ENCODE measurements at places on chromosomes 13 and 19.

- DNase-seq: no peak
Measured at GRCh38 chr13:31629085-31629780, 110.1 kb upstream of the RXFP2 start.

DNA sequence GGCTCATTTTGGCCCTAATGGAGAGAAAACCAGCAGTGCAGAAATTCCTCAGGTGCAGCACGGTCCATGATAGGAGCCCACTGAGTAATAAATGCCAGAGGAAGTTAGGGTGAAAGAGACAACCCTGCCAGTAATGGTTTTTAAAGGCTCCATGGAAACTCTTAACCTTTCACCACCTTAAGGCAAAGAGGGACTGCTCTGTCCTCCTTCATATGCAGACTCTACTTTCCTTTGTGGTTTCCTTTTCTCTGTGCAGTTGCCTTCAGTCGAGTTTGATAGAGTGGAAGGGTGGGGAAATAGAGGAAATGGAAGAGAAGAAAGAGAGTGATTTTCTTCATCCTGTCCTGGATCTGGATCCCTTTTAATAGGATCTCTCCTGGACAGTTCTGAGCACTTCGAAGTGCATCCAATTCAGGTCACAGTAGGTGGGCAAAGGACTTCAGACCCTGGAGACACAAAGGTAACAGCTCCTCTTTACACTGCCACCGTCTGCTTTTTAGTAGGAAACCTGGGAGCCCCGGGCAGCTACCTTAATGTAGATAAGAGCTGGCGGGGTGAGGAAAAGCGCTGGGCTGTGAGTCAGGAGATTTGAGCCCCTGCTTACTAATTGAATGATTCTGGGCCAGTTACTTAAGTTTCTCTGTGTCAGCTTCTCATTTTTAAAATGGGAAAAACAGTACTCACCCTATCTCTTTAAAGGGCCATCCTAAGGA is 294.8 kb downstream of the KCNRG start:
- no peak for DNase-seq

- DNase-seq: no peak
Measured at GRCh38 chr13:20984879-20985278, 76.5 kb downstream of the LATS2 start.

- no peak for DNase-seq
Measured at GRCh38 chr19:50365434-50366306, at the start of gene NAPSA. TSS of gene NAPSA (minus strand) at chr19:50365639. CDS start at chr19:50365621, 18 bp downstream.

DNA sequence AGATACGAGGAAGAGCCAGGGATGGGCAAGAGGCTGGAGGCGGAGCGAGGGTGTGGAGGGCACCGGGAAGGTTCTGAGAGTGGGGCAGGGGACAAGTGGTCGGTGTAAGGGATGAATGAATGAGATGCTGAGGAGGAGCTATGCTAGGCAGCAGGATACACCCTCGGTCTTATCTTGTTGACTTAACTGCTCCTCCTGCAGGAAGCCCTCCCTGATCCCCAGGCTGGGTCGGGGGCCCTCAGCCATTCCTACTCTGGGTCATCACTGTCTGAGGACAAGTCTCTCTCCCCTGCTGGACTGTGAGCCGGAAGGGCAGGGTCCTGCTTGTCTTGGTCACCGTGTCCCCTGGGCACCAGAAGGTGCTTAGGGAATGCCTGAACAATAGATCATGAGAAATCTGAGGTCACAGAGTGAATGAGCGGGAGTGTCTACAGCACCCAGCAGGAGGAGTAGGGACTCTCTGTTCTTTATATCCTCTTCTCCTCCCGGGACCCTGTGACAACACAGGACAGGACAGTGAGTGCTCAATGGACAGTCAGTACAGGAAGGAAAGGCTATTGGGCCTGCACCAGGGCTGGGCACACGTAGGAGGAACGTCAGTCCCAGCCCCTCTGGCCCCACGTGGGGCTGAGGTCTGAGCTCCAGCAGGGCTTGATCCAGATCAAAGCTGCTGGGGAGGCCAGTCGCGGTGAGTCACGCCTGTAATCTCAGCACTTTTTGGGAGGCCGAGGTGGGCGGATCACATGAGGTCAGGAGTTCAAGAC is 6.5 kb downstream of the NKPD1 start:
- no peak for DNase-seq

DNA sequence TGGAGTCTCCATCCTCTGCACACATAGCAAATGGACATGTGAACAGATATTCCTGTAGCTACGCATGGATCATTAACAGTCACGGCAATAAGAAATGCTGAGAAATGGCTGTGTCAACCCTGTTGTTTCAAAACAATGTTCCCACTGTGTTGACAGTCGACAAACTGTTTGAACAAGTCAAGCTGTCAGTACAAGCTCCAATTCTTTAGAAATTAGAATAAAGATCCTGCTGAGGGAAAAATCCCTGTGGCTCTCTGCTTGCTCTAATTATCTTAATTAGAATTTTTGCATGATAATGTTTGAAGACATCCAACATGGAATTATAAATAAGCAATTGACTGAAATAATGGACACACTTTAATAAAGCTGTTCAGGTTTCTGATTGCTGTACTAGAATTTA is 37.9 kb upstream of the CPB2 start:
- DNase-seq: no peak

GRCh38 chr13:81442904-81443303 is 1102.0 kb upstream of the SPRY2 start:
- no peak for DNase-seq

- no peak for DNase-seq
Measured at GRCh38 chr19:40791349-40791748, 7.6 kb upstream of the EGLN2 start.

GRCh38 chr13:108475181-108475580 is 154.2 kb upstream of the MYO16 start:
- DNase-seq: no peak

GRCh38 chr19:33401683-33402420 is 28.3 kb downstream of the CEBPG start:
- no peak for DNase-seq

DNA sequence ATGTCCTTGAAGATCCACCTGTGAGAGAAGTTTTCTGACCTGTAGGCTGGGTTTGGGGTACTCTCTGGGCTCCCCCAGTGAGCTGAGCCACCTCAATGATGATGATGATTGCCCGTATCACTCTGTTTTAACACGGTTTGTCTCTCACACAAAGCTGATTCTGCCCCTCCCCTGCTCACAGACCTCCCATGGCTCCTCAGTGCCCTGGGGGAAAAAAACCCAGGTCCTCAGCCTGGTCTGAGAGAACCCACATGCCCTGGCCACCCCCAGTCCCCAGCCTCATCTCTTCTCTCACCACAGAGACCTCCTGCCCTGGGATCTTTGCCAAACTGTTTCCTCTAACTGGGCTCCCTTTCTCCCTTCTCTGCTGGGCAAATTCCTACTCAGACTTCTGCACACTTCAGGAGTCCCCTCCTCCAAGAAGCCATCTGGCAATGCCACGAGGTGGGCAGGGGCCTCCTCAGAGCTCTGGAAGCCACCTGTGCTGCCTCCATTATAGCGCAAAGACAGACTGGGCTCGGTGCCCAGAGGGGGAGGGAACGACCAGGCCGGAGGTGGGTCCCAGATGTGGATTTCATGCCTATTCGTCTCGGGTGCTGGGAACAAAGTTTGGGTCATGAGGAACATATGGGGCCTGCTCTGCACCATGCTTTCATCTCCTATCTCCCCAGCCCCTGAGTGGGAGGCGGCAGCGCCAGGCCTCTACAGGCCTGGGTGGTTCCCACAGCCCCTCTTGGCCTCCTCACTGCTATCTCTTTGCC is 8.5 kb upstream of the CA11 start:
- no peak for DNase-seq

- DNase-seq: no peak
Measured at GRCh38 chr13:28761586-28761985, 42.8 kb upstream of the SLC46A3 start.

GRCh38 chr19:13938301-13939064 is at the start of gene PODNL1:
TSS of gene PODNL1 (minus strand) at chr19:13938417. CDS start at chr19:13938181, 236 bp downstream.
- DNase-seq: no peak

DNA sequence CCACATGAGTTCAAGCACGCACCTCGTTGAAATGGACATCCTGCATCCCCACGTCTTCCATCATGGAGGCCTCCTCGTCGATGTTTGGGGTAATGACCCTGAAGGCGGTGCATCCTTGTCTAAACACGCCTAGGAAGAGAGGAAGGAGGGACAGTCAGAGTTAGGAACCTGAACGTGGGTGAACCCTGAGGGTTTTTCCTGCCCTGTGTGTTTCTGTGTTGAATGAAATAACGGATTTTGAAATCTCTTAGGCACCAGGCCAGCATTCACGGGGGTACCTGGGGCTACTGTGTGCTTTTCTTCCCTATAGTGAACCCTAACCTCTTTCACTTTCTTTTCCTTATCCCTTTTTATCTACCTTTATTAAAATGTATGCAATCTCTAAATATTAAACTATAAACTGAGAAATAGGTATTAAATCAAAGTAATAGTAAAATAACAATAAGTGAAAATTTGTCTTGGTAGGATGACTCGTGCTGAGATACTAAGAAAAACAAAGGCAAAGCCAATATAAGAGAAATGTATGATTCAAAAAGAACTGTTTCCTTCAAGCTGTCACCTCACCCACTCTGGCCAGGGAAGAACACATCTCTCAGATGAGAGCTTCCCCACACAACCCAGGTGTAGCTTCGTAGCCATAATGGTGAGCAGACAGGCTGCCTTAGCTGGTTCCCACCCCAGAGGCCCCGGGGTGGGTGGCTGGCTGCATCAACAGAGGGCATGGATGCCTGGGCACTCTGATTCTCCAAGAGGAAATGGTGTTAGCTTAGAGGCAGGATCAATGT is 72.1 kb upstream of the SLC15A1 start:
- DNase-seq: no peak
